Activated T-cell treated with anti-CD3 and anti-CD28 coated beads, Interleukin-2, amount 50 U/mL, for 4 hours (primary cell): ENCODE measurements at places on chromosomes 3 and 15. TPM values are rescaled to one million over a fixed set of nuclear protein-coding genes. Genes with fewer than 3 reads are reported as not detected.

- DNase-seq: no peak
These were observed 38.4 kb upstream of the TRAK1 start for GRCh38 chr3:42052484-42053351.

CCDC80 gene
- 0.16 TPM for total RNA-seq

ATP8B4 gene
- total RNA-seq: 1.4 TPM

DNA sequence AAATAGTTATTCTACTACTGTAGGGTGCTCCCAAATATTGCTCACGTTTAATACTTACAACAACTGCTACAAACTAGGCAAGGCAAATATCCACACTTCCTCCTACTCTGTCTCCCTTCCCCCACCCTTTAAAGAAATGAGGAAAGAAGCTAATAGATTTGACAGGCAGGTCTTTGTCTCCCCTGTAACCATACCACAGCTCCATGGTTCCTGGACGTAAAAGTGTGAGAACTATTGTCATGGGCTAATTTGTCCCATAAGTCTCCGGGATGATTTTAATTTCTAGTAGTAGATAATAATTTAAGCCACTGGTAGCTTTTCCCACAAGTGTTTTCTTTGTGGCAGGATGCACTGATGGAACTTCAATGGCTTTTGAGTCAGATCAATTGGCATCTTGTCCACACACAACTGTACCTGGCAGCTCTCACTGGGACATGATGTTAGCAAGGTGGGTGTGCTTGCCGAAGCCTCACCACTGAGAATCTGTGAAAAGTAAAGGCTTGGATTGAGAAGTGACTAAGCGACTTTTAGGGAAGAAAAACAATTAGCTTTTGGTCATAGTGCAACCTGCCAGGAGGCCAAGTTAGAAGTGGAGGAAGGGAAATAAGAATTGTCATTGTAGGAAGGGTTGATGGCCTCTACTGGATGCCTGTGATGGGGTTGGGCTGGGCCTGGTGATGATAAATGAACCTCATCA is 1.4 kb upstream of the CPOX start:
- DNase-seq: no peak

- no peak for DNase-seq
These were observed 23.1 kb downstream of the POC1A start for GRCh38 chr3:52130966-52131622.

DNA sequence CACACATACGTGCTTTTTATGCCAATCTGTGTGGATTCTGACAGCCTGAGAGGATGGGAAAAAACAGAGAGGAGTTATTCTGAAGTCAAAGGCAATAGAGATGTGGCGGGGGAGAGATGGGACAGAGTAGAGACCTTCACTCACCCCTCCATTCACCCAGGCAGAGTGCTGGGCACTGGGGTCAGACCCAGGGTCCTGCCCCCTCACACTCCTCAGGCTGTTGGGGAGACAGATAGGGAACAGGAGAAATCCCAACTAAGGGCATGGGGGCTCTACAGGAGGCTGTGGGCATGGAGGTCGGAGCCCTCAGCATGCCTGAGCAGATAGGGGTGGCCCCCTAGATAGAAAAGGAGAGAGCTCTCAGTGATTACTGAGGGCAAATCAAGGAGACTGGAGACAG is 30.3 kb downstream of the SLC22A14 start:
- no peak for DNase-seq

- DNase-seq: no peak
These were observed at the start of gene CLDN16 for GRCh38 chr3:190387578-190388213. Gene CLDN16, plus strand, starts transcription at chr3:190388163. Its CDS starts 167 bp downstream, at chr3:190388330.

ACKR2 gene
- total RNA-seq: 0.13 TPM

DNA sequence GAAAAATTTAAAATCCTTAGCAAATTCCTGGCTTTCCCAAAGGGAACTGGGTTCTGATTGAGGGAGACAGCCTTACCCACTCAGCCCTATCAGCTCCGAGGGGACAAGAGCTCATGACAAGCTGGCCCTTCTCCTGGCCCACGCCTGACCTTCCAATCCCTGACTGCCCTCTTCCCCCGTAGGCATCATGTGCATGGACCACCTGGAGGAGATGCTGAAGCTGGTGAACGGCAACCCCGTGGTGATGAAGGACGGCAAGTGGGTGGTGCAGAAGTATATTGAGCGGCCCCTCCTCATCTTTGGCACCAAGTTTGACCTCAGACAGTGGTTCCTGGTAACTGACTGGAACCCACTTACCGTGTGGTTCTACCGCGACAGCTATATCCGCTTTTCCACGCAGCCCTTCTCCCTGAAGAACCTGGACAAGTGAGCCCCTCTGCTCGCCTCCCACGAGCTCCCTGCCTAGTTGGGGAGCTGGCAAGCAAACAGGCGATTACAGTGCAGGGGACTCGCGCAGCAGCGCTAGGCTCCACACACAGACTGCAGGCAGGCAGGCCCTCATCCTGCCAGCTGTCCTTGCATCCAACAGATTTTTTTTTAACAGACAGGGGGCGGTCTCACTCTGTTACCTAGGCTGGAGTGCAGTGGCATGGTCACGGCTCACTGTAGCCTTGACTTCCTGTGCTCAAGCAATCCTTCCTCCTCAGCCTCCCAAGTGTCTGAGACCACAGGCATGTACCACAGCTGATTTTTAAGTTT is 16.8 kb downstream of the RPUSD3 start:
- no peak for DNase-seq

DNA sequence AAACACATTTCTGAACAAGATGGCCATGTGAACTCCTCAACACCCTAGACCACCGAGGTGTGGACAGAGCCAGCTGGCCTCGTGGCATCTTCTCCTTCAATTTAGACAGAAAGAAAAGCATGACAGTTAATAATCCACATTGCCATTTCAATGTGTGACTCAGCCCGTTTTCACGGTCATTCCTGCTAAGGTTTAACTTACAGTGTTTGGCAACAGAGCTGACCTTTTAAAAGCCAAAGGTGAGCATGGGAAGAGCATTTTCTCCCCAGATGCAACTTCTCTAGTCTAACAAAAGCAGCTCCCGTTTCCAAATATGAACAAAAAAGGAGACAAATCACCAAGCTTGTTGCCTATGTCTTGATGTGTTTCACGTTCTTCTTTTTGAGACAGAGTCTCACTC is 417.6 kb upstream of the WNT5A start:
- DNase-seq: no peak
